Stimulated activated CD4-positive, alpha-beta T cell treated with anti-CD3 and anti-CD28 coated beads, Interleukin-2, amount 100 ng/mL, for 24 hours (primary cell): ENCODE measurements at places on chromosomes 6 and 20.

DNA sequence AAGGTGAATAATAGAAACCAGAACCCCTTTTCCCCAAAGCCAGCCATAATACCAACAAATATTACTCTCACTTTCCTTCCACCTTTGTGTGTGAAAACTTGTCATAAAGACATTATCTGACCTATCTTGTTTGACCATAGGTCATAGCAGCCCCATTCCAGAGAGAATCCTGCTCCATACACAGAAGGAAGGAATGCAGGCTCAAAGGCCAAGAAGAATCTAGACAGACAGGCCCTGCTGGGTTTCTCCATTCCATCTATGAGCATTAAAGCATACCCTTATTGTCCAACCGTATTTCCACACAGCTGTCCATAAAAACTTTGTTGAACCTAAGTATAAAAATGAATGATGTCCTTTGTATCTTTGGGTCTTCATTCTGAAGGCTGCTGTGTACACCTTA is 40.7 kb upstream of the KCNK5 start:
- no peak for DNase-seq

DNA sequence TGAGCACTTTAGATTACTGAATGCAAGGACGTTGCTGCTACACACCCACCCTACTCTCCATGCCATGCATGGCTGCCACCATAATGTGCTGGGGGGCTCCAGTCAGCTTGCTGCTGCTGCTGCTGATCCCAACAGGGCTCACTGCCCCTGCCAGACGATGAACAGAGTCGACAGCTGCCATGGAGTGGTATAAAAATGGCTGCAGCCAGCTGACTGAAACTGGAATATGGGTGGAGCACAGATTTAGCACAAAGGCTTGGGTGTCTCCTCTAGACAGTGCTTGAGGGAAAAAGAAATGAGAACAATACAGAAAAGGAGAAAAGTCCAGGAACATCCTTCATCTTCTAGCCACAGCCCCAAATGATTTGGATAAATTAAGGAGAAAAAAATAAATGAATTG is 150.7 kb downstream of the PDSS2 start:
- no peak for DNase-seq

GRCh38 chr6:56628105-56628504 is 14.6 kb downstream of the DST start:
- no peak for DNase-seq

DNA sequence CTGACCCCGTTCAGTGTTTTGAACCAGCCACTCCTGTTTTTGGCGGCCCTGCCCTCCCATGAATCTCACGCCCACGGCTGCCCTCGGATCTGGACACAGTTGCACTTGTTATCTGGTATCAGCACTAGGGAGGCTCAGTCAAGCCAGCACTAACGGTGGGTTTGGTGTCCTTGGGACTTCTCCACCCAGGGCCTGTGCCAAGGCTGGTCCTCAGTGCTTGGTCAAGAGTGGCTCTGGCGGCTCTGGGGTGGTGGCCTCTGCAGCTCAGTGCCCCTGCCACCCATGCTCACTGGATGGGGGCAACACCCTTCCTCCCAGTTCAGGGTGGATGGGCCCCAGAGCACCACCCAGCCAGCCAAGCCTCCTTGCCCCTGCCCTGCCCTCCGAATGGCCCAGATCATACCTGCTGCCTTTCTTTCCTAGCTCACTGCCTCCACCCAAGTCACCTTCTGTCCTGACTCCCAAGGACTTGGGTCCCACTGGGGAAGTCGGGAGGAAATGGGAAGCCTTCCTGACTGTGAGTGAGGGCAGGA is 54.7 kb downstream of the SSR1 start:
- DNase-seq: no peak

- DNase-seq: no peak
These were observed 58.6 kb upstream of the GCLC start for GRCh38 chr6:53603386-53604116.

GRCh38 chr20:31868853-31869672 is 1.3 kb downstream of the DUSP15 start:
- DNase-seq: no peak
